ENCODE measurements at places on chromosomes 6 and 20.

DNA sequence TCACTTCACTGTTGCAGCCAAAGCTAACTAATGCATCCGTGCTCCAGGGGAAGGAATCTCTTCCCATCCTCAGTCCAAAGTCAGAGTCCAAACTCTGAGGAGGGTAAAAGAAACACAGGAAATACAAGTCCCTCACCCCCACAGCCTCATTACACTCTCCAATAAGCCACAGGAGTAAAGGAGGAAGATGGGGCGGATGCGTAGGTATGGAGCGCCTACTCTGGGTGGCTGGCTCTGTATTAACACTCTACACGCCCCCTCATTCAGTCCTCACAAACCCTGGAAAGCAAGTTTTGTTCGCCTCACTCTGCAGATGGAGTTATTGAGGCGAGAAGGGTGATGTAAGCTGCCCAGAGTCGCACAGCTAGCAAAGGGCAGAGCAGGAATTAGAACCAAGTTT, 242.9 kb downstream of the NRN1 start:
- no peak for DNase-seq

GRCh38 chr6:31495580-31495979, 2.4 kb upstream of the MICB start:
- no peak for DNase-seq

GRCh38 chr6:162532283-162533008, 195.1 kb downstream of the PRKN start:
- DNase-seq, result no peak

DNA sequence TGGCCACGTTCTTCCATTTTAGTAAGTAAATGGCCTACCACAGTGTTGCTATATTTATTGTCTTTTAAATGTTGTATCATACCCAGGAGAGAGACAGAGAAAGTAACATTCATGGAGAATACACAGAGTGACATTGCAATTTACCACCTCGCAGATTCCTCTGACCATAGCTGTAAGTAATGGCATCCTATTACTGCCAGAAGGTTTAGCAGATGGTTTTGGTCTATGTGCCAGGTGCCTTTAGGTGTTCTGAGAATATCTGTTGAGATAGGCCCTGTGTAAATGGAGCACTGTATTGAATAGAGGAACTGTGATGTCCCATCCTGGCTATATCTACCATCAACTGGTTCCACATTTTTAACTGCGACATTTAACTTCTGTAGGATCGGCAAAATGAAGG, 559.6 kb downstream of the KIF16B start:
- DNase-seq, result no peak

- DNase-seq, result no peak
Observed at GRCh38 chr6:157471077-157471686, 90.2 kb downstream of the ZDHHC14 start.

GRCh38 chr20:34768096-34768495, 57.4 kb downstream of the NCOA6 start:
- no peak for DNase-seq

- no peak for DNase-seq
Observed at GRCh38 chr20:36523341-36523740, 18.0 kb upstream of the MYL9 start.
